Lung (tissue), 17 donors: ENCODE measurements at places on chromosomes 6 and 20. TPM values are rescaled to one million over a fixed set of nuclear protein-coding genes. Genes with fewer than 3 reads are reported as not detected.

GRCh38 chr6:16855460-16855859, 94.2 kb upstream of the ATXN1 start:
- no peak for DNase-seq

DNA sequence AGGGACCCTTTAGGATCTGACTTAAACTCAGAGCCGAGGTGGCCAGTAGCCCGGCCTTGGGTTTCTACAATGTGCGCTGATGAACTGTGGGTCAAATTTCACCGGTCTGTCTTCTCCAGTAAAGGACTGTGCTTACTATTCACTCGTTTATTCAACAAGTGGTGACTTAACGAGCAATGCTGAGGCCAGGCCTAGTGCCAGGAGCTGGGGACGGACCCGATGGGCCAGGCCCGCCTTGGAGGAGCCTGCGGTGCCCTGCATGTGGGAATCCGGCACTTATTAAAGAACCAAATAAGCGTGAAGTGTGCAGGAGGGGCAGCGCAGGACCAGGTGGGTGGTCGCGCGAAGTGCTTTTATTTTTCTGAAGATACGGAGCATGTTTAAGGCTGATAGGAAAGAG, 24.0 kb downstream of the CTCFL start:
- no peak for DNase-seq

Gene SNAP91
- total RNA-seq = not detected

DNA sequence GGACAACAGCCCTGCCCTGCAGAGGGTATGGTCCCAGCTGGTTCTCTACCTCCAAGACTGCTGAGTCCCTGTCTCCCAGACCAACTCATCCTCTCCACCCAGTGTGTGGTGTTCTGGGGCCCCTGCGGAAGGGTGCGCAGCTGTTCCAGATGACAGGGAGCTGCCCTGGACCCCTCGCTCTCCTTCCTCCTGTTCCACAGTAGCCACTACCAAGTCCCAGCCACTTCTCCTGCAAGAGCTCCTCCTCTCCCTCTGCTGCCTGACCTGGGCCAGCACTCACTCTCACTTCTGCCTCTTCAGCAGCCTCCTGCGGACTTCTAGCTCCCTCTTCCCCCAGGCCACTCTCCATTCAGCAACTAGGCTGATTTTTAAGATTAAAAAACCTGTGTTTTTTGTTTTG, 40.1 kb upstream of the TMEM181 start:
- DNase-seq = no peak

Gene GSTA2
- total RNA-seq = 2.7 TPM

GRCh38 chr6:135851442-135852271, at the start of gene PDE7B:
Gene PDE7B (plus strand): TSS chr6:135851701.
- DNase-seq = peak; percentile 87

DNA sequence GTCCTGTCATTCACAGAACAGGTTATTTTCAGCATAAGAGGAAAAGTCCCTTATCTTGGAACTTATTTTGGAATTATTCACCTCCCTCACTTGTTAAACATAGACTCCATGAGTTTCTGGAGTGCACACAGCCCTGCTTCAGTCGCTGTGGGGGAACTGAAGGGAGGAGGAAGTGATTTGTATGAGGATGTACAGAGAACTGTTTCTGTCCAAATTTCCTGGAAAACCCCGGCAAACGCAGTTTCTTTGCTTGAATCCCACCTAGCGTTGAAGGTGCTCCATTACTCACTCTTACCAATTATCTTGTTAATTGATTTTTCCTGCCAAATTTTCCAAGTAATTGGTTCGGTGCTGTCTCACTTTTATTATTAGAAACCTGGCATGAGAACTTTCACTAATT, 78.0 kb upstream of the AGPAT4 start:
- no peak for DNase-seq

Gene SLC35F1
- total RNA-seq = 0.09 TPM

Gene OTOR
- not detected for total RNA-seq

Gene RING1
- total RNA-seq = 46.6 TPM

- DNase-seq = peak; percentile 9
These were observed 4.1 kb upstream of the TAF4 start for GRCh38 chr20:62069741-62070216.

- no peak for DNase-seq
These were observed 50.9 kb upstream of the EZR start for GRCh38 chr6:158869826-158870648.
